ENCODE measurements at places on chromosomes 2 and 18.

DNA sequence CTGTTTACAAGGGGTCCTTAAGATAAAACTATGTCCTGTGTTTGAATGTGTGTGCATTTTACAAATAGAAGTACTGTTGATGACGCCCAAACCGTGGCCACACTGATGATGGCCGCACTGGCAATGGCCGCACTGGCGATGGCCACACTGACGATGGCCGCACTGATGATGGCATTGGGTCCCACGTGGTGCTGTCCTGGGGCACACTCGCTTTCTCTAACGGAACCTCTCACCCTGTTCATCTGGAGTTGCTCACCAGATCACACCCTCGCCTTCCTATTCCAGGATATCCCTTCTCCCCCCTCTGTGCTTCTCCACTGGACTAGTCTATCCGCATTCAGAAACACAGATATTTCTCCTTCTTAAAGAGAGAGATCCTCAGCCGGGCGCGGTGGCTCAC is 192.4 kb downstream of the EIPR1 start:
- H3K36me3 ChIP-seq, result no peaks in the 10 kb centered on the region
- no peak for DNase-seq
- no peaks in the 10 kb centered on the region for H3K27me3 ChIP-seq
- H3K4me3 ChIP-seq, result no peak overlapping the region

GRCh38 chr2:70094171-70094977 is 7.1 kb downstream of the PCBP1 start:
- H3K36me3 ChIP-seq, result peaks cover 8% of the 10 kb centered on the region
- H3K4me3 ChIP-seq, result no peak overlapping the region
- no peak for DNase-seq
- H3K27me3 ChIP-seq, result no peaks in the 10 kb centered on the region
- H3K4me1 ChIP-seq, result peaks cover 19% of the 10 kb centered on the region
- 0 out of 2 replicates have a peak overlapping the region, but pooled peaks have one; percentile 23 for H3K27ac ChIP-seq

- H3K27ac ChIP-seq, result no peak overlapping the region
- H3K27me3 ChIP-seq, result no peaks in the 10 kb centered on the region
- no peaks in the 10 kb centered on the region for H3K4me1 ChIP-seq
- no peak for DNase-seq
- no peak overlapping the region for H3K4me3 ChIP-seq
Measured at GRCh38 chr18:61334491-61334850, 1.2 kb downstream of the CDH20 start.

DNA sequence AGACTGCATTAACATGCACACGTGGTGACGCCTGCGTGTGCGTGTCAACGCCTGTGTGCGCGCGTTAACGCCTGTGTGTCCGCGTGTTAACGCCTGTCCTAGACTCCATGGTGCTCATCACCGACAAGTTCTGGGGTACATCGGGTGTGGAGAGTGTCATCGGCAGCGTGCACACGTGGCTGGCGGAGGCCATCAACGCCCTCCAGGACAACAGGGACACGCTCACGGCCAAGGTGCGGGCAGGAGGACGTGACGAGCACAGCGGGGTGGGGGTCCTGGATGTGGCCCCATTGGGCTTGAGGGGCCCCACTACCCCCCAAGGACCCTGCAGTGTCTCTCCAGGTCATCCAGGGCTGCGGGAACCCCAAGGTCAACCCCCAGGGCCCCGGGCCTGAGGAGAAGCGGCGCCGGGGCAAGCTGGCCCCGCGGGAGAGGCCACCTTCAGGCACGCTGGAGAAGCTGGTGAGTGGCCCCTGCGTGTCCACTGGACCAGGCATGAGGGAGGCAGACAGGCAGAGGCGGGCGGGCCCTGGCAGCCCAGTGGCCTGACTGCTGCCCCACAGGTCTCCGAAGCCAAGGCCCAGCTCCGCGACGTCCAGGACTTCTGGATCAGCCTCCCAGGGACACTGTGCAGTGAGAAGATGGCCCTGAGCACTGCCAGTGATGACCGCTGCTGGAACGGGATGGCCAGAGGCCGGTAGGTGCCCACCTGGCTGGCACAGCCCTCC is 29.2 kb downstream of the GPC1 start:
- DNase-seq, result no peak
- H3K27ac ChIP-seq, result no peak overlapping the region
- H3K4me3 ChIP-seq, result no peak overlapping the region
- peaks cover under 1% of the 10 kb centered on the region for H3K4me1 ChIP-seq
- H3K27me3 ChIP-seq, result no peaks in the 10 kb centered on the region

DNA sequence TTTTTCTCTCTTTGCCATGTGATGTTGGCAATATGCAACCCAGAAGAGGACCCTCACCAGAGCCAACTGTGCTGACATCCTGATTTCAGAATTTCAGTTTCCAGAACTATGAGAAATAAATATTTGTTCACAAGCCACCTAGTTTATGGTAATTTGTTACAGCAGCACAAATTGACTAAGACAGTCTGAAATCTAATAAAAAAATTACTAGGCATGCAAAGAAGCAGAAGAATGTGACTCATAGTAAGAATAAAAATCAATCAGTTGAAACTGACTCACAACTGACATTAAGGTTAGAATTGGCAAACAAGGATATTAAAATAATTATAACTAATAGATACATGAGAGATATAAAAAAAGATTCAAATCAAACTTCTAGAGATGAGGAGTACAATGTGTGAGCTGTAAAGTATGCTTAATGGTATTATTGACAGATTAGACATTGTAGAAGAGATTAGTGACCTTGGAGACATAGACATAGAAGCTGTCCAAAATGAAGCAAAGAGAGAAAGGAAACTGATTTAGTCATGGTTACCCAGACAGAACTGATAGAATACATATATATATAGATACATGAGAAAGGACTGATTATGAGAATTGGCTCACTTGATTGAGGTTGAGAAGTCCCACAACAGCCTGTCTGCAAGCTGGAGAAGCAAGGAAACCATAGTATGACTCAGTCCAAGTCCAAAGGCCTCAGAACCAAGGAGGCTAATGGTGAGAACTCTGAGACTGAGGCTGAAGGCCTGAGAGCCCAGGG is 27.8 kb upstream of the TTC39C start:
- H3K27me3 ChIP-seq, result no peaks in the 10 kb centered on the region
- DNase-seq, result no peak
- H3K4me1 ChIP-seq, result no peaks in the 10 kb centered on the region
- H3K36me3 ChIP-seq, result no peaks in the 10 kb centered on the region

DNA sequence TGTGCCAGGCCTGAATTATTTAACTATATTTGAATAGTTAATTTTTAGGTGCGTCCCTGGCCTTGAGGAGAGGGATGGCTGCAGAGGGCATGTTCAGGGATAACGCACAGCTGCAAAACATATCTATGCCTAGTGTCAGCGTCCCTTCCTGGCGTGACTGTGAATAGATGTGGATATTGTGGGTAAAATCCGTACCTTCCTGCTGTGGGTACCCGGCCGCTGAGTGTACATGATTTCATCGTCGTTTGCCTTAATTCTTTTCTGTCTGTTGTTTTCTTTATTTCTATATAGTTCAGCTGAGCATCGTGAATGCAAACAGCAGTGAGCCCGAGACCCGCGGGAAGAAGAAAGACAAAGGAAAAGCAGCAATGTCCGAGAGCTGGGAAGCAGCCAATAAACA is 25.0 kb upstream of the MC2R start:
- H3K4me3 ChIP-seq, result no peak overlapping the region
- no peak for DNase-seq
- no peak overlapping the region for H3K27ac ChIP-seq
- peaks cover 43% of the 10 kb centered on the region for H3K27me3 ChIP-seq

GRCh38 chr18:55477499-55477859 is 110.5 kb downstream of the TCF4 start:
- H3K36me3 ChIP-seq, result no peaks in the 10 kb centered on the region
- no peak for DNase-seq
- H3K4me3 ChIP-seq, result no peak overlapping the region
- no peak overlapping the region for H3K27ac ChIP-seq

GRCh38 chr18:2303517-2304238 is 267.6 kb downstream of the METTL4 start:
- peak; percentile 25 for DNase-seq
- H3K4me3 ChIP-seq, result peak overlapping the region; percentile 49
- H3K27me3 ChIP-seq, result no peaks in the 10 kb centered on the region
- H3K36me3 ChIP-seq, result no peaks in the 10 kb centered on the region
- H3K27ac ChIP-seq, result peak overlapping the region; percentile 99

- no peaks in the 10 kb centered on the region for H3K36me3 ChIP-seq
- DNase-seq, result no peak
- H3K27me3 ChIP-seq, result no peaks in the 10 kb centered on the region
- H3K4me3 ChIP-seq, result no peak overlapping the region
- H3K4me1 ChIP-seq, result no peaks in the 10 kb centered on the region
- H3K27ac ChIP-seq, result no peak overlapping the region
Measured at GRCh38 chr2:162065767-162066166, 8.2 kb downstream of the DPP4 start.

Data from PC-9 (cell line).